ENCODE measurements at places on chromosomes 3 and 15.

DNA sequence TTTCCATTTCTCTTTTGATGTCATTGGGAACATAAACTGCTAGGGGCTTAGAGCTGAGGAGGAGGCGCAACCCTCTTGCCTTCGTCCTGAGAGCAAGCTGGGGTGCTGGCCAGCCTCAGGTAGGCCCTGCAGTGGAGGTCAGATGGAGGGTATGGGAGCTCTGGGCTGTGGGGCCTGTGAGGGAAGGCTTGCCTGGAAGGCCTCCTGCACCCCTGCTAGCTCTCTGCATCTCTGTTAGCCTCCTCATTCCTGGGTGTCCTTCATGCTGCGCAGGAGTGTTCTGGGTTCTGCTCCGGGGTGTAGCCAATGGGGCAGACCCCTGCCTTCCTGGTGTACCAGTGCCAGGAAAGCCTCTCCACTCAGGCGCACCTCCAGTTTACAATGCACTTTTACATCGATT lies 11.8 kb downstream of the GP5 start:
- DNase-seq = no peak

DNA sequence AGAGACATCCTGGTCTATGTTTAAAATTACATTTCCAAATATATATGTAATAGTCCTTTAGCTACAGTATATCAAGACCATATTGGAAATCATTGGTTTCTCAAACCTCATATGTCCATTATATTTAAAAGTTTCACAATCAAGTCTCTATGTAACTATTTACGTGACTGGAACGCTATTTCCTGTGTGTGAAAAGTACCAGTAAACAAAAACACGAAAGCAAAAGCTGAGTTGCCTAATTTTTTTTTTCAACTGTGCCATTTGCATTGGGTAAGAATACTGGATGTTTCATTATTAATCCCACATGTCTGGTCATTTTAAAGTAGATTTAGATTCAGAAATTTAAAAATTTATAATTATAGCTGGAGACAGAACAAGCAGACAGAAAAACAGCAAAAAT lies 381.4 kb downstream of the TBC1D5 start:
- no peak for DNase-seq

DNA sequence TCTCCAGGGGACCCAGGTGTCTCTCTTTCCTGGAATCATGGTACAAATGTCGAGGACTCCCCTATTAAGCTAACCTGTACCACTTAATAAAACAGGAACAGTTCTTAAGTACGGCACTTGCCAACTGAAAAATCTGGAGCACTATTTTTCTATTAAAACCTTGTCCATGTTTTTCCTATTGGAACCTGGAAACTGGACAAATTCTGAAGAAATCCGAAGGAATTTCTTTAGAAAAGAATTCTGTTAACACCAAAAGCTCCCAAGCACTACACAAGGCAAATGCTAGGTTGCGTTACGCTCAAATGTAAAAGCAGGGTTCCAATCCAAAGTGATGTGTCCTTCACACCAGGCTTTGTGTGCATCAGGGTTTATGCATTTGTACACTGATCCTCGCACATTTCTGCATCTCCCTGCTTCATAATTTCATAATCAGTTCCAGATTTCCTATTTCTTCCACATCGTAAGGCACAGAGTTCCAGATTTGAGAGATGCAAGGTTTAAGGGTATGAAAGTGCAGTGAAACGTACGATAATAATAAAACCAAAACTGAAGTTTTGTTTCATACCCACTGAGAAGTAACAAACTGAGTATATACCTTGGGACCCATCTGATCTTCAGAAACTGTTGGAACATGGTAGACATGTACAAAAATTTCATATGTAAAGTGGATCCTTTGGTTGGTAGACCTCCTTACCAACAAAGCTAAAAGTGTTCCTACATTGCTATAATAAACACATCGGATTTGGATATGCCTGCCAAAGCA lies 132.1 kb upstream of the WNT5A start:
- DNase-seq = no peak

DNA sequence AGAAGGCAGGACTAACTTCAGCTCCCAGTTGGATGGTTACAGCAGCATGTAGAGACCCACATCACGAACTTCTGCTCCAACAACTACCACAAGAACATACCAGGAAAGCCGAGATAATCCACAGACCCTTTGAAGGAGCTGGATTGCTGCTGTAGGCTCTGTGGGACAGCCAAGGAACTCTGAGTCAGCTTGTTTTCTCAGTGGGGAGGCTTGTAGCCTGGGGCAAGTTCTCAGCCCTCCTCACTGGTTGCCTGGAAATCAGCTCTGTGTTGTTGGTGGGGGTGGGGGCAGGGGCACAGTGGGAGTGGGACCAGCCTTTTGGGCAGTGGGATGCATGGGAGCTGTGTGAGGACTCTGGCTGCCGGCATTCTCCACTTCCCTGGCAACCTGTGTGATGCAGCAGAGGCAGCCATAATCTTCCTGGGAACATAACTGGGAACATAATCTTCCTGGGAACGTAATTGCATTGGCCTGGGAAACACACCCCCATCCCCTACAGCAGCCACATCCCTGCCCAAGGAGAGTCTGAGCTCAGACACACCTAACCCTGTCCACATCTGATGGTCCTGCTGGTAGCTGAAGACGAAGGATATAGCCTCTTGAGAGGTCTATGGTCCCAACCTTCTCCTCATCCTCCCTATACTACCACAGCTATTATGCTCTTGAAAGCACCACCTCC lies 153.1 kb downstream of the PEAK1 start:
- peak; percentile 37 for DNase-seq

- no peak for DNase-seq
These were observed 42.9 kb downstream of the DCUN1D1 start for GRCh38 chr3:182937293-182938051.

GRCh38 chr15:51731549-51732267 lies 5.7 kb downstream of the LYSMD2 start:
- no peak for DNase-seq

- no peak for DNase-seq
These were observed 7.3 kb downstream of the TP63 start for GRCh38 chr3:189638276-189639031.

- no peak for DNase-seq
These were observed 106.7 kb downstream of the ZNF621 start for GRCh38 chr3:40631341-40631995.

All from stromal cell of bone marrow (primary cell).